ENCODE measurements at places on chromosomes 7 and 10.

- no peak for DNase-seq
Observed at GRCh38 chr7:70360557-70360956, 762.3 kb downstream of the AUTS2 start.

- DNase-seq, result no peak
Observed at GRCh38 chr7:93943816-93944540, 22.4 kb downstream of the GNG11 start.

DNA sequence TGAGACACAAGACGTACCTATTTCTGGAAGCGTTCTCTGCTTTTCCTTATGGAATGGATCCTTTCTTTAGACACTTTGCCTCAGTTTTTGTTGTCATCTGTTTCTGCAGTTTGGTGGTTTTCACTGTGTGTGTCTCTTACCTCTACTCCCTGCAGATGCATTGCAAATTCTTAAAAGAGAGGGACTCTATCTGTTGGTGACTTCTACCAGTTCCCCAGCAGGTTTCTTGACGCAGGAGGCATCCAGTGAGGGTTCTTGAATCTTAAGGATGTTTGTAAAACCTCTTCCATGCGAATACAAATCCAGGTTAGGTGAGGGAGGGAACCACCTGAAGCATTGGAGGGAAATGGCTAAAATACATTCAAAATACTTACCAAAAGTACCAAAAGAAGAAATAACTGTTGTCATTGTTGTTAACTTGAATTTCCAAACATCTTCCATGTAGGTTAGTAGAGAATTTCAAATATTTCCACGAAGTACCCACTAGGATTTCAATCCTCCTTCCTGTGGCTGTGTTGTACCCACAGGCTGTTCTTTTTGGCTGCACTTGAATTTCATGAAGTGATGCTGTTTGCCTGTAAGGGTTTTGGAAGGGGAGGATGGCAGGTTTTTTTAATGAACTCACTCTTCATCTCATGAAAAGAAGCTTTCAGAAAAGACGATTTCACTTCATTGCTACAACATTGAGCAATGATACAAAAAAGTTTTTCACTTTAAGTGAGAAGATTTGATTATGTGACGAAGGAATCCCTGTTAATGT is 32.2 kb downstream of the PLXDC2 start:
- no peak for DNase-seq

- DNase-seq, result peak; percentile 96
Observed at GRCh38 chr10:102775935-102776669, 32.4 kb downstream of the WBP1L start.

- peak; percentile 29 for DNase-seq
Observed at GRCh38 chr7:26910221-26910620, 45.8 kb upstream of the SKAP2 start.

DNA sequence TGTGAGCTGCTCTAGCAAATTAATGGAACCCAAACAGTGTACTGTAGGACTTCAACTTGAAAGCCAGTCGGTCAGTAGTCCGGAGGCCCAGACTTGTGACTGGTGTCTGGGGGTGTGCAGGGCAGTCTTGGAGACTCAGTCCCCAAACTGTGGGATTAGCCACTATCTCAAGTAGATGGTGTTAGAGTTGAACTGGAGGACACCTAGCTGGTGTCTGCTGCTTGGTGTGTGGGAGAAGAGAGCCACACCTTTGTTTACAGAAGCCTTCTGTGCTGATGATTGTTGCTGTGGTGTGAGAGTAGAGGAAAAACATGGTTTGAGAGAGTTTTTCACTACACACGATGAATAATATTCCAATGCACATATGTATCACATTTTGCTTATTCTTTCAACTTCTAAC is 47.4 kb downstream of the CUL2 start:
- no peak for DNase-seq

DNA sequence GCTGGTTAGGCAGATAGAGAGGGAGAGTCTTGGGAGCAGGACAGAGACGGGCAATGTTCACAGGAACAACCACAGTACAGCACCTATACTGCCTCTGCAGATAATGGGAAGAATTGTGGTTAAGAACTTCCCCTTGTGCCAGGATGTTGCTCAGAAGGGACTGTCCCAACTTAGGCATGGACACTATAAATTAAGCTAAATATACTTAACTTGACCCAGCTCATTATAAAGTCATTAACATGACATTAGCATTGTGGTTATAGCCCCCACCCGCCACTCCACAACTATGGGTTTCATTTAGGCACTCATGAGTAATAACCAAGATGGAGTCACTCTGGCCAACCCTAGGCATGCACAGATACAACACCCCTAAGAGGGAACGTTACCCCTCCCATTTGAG is 310.9 kb upstream of the NRG3 start:
- no peak for DNase-seq

- no peak for DNase-seq
Observed at GRCh38 chr10:131772441-131772840, 128.4 kb upstream of the PPP2R2D start.

- peak; percentile 94 for DNase-seq
Observed at GRCh38 chr10:98460837-98461499, 14.2 kb upstream of the HPS1 start.

- DNase-seq, result peak; percentile 75
Observed at GRCh38 chr7:24755541-24756407, 1.5 kb downstream of the GSDME start.

DNA sequence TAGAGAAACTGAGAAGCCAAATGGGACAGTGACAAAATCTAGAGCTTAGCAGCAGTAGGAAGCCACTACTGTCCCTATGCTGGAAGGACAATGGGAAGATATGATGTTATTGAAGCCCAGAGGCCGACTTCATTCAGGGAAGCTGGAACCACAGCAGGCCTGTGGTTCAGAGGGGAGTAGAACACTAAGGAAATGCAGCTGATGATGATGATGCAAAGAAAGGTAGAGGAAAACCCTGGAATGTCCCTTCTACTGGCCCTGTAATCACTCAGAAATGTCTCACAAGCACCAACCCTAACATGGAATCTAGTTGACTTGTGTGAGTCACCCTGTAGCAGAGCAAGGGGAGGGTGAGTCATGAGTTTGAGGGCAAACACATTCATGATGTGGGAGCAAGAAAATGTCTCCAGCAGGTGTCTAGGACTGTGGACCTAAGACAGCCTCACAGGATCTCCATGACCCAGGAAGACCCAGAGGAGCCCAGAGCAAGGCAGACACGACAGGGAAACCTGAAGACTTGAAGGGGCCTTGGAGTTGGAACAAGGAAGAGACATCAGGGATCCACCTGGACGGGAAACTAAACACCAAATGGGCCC is 37.0 kb upstream of the LRRC17 start:
- peak; percentile 98 for DNase-seq

- no peak for DNase-seq
Observed at GRCh38 chr10:5343092-5343491, 21.7 kb upstream of the UCN3 start.

DNA sequence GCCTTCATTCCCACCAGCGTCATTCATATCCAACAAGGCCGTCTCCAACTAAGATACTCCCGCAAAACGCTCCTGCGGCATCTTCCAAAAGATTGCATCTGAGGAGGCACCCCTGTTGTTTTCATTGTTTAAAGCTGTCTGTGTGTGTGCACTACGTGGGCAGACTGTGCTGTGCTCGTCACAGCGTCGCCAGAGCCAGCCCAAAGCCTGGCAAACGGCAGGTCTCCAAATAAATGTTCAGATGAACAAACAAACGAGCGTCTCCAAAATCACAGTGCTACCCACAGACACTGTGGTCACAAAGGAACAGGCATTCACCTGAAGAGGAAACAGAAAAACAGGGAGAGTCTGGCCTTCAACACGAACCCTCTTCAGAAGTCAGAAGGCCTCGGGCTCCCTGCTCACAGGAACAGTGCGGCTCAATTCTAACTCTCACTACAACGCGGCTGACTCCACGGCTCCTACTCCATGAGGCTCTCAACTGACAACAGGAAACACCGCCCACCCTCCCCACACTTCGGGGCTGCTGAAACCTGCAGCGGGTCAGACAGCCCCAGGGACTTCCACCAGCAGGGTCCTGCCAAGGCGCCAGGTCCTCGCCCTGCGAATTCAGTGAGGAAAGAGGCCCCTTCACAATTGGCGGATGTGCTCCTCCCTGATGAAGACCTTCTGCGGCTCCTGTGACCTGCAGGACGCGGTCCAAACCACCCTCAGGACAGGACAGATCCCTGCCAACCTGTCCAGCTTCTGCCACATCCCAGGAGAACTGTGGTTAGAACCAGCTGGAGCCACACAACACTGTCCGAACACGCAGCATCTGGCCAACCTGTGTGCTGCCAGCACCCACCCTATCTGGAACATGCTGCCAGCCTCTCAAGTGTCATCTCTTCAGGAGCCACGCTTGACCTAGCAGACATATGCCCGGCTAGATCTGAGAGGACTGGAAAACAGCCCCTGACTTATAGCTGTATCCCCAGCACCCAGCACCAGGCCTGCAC is 36.1 kb downstream of the MAD1L1 start:
- DNase-seq, result no peak

All from fibroblast of pulmonary artery (primary cell).